ENCODE measurements at places on chromosomes 3 and 15. TPM values are rescaled to one million over a fixed set of nuclear protein-coding genes. Genes with fewer than 3 reads are reported as not detected.

Gene RGMA
- 5.7 TPM for total RNA-seq

Gene CYP1A2
- total RNA-seq, result 0.15 TPM

Gene RTP3
- total RNA-seq, result not detected

- DNase-seq, result no peak
These were observed 10.6 kb downstream of the LRRC58 start for GRCh38 chr3:120338517-120338916.

GRCh38 chr15:39338251-39338650, 242.6 kb upstream of the THBS1 start:
- DNase-seq, result no peak

- no peak for DNase-seq
These were observed 3.5 kb downstream of the RFTN1 start for GRCh38 chr3:16509721-16510619.

GRCh38 chr3:188158731-188159310, 4.9 kb downstream of the LPP start:
- DNase-seq, result no peak
